H54 (cell line): ENCODE measurements at places on chromosomes 1 and 21.

DNA sequence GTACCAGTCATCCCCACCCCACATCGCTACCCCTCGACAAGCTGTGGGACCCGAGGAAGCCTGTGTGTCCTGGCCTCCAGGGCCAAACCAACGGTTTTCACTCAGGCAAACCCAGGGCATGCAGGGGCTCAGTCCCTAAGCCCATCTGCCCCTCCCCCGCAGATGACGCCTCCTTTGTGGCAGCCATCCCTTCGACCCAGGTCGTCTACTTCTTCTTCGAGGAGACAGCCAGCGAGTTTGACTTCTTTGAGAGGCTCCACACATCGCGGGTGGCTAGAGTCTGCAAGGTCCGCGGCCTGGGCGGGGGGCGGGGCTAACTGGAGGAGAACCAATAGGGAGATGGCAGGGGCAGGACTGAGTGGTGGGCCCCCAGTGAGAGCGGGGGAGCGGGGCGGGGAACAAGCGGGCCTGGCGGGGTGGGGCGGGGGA, 7.4 kb downstream of the SEMA4A start:
- DNase-seq, result no peak

DNA sequence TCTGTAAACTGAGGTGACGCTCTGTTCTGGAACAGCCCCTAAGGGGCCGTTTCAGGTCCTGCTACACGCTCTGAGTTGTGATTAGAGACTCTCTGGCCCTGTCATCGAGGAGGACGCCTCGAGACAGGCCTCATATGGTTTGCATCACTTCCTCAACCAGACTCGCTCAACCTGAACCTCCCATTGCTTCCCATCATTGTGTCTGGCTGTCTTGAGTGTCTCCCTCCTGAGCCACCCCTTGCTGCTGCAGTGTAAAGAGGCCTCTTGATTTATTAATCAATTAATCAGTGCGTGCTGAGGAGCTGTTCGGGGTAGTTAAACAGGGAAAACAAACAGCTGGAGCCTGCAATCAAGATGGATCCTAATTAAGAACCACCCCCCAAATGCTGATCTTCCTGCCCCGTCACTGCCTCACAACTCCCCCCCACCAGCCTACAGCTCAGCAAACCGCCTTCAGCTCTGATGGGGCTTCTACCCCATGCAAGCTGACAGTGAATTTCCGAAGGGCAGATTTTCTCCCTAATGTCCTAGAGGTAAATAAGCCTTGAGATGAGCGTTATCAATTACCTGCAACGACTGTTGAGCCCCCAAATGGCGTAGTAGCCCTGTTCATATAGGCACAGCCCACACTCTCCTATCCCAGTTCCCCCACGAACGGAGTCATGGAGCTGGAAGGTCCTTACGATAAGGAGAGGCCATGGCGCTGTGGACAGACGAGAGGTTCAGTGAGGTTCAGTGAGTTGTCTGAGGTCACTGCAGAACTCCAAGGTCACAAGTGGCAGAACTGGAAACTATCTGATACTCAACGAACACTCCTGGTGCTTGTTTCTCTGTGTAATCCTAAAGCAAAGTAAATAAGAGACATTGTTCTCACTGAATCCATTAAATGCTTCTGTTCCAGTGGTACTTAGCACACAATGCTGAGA, 210.6 kb downstream of the KIF26B start:
- no peak for DNase-seq

DNA sequence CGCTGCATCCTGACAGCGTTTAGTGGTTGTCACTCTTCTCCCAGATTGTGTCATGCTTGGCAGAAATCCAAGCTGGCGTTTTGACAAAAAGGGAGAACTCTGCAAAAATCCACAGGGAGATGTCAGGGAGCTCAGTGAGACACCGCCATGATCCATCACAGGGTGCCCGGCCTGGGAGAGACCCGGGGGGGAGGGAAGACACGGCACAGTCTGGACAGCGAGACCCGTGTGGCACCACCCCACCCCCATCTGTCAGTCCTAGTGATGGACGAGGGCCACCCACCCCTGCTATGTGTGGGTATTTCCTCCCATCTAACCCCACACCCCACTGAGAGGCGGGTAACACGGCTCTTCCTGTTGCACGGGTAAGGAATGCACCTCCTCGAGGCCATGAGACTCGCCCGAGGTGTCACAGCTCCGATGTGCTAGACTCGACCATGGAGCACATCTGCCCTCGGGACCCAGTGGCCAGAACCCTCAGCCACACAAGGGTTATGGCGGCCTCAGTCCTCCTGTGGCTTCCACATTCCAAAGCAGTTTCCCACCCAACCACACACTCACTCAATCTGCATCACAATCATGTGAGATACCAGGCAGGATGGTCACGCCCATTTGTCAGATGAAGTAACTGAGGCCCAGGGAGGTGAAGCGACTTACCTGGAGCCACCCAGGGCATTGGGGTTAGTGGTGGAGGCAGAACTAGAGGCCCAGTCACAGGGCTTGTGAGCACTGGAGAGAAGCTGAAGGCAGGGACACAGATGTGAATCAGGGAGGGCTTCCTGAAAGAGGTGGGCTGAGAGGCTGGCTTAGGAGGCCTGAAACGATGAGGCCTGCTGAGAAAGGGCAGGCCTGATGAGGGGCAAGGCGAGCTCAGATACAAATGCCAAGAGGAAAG, 688.5 kb downstream of the MATN1 start:
- DNase-seq, result no peak

DNA sequence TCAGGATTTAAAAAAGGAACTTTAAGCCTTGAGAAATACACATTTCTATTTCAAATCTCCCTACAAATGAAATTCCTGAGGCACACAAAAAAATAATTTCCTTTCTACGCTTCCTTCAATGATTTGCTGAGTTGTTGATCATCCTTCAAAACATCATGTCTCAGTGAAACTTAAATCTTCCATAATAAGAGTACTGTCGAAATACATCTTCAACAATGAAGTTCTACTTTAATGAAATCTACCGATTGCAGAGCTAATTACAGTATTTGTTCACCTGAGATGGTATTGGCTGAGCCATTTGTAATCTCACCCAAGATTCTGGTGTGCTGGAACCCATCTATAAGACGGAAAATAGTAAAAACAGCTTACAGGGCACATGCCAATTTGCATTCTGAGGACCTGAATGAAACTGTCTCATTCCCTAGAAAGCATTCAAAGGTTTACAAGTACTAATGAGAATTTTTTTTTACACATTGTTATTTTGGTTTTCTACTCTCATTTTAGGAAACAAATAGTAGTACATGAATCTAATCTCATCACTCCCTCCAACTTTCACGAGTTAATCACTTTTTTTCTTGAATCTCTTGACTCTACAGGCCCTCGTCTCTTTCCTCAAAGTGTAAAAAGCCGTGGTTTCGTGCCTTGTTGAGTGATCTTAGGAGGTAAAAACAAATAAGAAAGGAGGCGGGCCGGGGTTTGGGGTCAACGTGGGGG, 1.1 kb downstream of the CHML start:
- no peak for DNase-seq

GRCh38 chr21:17732306-17732705, 86.8 kb downstream of the C21orf91 start:
- DNase-seq, result no peak

DNA sequence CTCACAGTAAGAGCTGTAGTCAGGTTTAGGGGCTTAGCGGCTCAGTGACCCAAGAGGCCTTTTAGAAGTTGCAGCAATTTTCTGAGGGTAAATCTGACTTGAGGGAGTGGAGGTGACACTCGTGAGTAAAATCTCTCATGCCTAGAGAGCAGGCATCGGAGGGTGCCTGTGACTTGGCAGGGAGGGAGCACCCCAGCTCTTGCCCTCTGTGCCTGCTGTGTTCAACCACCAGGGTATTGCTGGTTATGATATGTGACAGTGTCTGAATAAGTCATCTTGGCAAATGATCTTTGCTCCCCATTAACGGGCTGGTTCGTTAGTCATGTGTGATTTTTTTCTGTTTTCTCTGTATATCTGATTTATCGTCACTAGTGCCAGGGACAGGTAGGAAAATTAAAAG, 5.9 kb downstream of the MAN1C1 start:
- DNase-seq, result no peak

DNA sequence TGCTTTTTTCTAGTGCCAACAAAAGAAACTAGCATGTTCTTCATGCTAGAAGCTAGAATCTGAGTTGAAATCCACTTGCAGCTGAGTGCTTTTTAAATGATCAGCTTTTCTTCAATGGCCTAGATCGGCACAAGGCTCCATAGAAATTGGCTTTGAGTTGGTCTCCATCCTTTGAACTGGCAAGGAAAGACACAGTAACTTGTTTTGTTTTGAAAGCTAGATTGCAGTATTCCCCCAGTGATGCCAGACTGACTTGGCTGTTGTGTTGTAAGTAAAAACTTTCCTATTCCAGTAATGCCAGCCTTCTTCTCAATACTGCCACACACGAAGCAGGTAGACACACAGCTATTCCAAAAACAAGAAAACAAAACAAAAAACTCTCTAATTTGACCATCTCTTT, 139.1 kb downstream of the FMN2 start:
- DNase-seq, result no peak

DNA sequence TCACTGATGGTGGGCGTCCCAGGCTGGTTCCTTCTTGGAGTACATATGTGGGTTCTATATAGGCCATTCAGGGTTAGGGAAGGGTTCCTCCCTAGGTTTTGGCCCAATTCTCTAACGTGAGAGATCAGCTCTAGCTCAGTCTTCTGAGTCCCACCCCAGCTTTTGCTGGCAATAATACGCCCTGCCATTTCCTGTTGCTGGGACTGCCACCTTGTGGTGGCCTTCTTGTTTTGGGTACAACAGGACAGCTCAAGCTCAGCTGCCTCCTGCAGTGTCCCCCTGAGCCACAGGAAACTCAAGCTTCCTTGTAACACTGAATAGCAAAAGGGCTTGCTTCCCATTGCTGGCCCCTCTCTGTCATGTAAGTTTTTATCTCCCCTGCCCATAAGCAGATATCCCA, 77.8 kb downstream of the BACH1 start:
- DNase-seq, result peak; percentile 40

DNA sequence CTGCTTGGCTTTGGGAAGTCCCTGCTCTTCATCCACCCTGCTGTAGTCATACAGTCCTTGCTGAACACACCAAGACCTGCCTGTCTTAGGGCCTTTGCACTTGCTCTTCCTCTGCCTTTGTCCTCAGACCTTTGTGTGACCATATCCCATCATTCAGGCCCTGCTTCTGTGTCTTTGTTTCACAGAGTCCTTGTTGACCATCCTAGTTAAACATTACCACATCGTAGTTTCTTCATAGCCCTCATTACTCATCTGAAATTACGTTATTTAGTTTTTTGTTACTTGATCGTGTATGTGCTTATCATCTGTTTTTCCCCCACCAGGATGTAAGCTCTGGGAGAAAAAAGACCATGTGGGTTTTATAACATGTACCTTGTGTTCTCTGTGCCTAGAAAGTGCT, 18.3 kb upstream of the SPRR5 start:
- no peak for DNase-seq

DNA sequence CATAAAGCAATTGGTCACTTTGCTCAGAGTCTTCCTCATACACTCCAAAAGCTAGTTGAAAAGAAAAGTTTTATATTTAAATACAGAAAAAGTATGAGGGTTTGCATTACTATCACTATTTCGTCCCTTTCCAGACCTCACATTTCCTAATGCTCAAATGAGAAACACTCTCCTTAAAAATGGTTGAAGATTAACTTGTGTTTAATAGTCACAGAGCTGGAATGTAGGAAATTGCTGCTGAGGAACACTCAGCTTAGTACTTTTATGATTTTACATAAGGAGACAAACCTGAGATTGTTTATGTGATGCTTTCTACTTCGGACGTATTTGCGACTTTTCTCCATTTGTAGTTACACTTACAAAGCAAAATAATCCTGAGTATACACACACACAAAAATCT, 39.8 kb downstream of the MYSM1 start:
- DNase-seq, result no peak

- no peak for DNase-seq
Measured at GRCh38 chr1:47023268-47024140, at the start of gene CYP4X1. TSS of gene CYP4X1 (plus strand) at chr1:47023669. CDS start at chr1:47023818, 149 bp downstream.

DNA sequence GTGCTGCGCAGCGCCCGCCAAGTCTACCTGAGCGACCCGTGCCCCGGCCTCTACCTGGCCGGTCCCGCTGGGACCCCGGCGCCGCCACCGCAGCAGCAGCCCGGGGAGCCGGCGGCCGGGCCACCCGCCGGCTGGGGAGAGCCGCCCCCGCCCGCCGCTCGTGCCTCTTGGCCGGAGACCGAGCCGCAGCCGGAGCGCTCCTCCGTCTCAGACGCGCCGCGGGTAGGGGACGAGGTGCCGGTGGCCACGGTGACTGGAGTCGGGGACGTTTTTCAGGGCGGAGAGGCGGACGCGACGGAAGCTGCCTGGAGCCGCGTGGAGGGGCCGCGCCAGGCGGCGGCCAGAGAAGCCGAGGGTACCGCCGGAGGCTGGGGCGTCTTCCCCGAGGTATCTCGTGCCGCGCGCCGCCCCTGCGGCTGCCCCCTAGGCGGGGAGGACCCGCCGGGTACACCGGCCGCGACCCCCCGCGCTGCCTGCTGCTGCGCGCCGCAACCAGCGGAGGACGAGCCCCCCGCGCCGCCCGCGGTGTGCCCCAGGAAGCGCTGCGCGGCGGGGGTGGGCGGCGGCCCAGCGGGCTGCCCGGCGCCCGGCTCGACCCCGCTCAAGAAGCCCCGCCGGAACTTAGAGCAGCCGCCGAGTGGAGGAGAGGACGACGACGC, 646 bp downstream of the IER5 start:
- no peak for DNase-seq

DNA sequence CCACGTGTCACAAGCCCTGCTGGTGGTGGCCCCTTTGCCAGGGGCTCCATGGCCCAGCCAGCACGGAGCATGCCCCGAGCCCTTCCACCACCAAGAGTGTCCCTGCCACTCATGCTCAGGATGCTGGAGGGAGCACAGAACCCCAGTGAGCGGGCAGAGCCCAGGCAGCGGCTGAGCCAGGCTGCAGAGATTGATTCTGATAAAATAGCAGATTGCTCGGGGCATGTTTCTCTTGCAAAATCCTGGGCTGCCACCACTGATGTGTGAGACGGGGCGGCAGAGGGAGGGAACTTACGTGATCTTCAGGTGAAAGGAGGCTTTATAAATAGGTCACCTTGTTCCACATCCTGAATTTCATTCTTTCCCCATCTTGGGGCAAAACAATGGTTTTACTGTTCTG, 53.2 kb downstream of the SPSB1 start:
- no peak for DNase-seq

DNA sequence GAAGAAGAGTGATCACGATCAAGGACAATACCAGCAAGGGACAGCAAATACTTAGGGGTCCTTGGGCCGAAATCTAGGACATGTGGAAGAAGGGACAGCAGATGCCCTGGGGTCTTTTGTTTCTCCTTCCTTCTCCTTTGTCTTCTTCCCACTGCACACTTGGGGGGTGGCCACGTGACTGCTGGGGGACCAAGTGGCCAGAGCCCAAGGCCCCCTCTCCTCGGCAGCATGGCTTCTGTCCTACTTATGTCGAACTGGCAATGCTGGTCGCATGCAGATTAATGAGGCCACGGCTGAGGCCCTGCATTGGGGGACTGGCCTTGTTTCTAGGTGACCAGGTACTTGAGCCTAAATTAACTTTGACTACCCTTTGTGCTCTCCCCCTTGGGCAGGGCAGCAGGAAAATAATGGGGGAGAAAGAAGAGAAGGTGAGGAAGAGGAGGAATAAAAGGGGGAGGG, 83.0 kb downstream of the GRIK3 start:
- DNase-seq, result no peak

- DNase-seq, result no peak
Measured at GRCh38 chr1:62263006-62263813, 56.0 kb downstream of the KANK4 start.
